ENCODE measurements at places on chromosomes 7 and 10.
A peak's percentile ranks its signal among the peaks of the same experiment; 100 is the strongest.

- no peak for DNase-seq
These were observed 48.7 kb downstream of the KCNMA1 start for GRCh38 chr10:77588886-77589285.

DNA sequence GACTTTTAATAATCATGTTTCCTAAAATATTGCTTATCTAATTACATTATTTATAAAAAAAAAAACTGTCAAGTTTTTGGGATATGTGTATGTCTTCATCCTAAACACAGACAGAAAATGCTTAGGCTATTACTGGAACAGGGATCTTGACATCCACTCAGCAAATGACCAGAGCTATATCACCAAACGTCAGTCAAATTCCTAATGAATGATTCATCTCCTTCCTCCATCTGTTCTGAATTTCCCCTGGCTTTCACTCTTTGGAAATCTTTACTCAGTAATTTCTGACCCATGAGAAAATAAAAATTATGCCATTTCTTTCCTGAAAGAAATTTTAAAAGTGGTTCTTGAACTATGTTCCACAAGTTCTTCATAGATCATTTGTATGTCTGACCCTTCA is 552.4 kb upstream of the KCND2 start:
- DNase-seq = no peak

GRCh38 chr10:70786799-70787415 is 1.7 kb upstream of the TBATA start:
- no peak for DNase-seq

- no peak for DNase-seq
These were observed 126.5 kb upstream of the CHRM2 start for GRCh38 chr7:136741941-136742340.

GRCh38 chr10:32661346-32661745 is 215.4 kb downstream of the CCDC7 start:
- DNase-seq = no peak

- no peak for DNase-seq
These were observed 410.4 kb downstream of the INHBA start for GRCh38 chr7:41292487-41292886.

DNA sequence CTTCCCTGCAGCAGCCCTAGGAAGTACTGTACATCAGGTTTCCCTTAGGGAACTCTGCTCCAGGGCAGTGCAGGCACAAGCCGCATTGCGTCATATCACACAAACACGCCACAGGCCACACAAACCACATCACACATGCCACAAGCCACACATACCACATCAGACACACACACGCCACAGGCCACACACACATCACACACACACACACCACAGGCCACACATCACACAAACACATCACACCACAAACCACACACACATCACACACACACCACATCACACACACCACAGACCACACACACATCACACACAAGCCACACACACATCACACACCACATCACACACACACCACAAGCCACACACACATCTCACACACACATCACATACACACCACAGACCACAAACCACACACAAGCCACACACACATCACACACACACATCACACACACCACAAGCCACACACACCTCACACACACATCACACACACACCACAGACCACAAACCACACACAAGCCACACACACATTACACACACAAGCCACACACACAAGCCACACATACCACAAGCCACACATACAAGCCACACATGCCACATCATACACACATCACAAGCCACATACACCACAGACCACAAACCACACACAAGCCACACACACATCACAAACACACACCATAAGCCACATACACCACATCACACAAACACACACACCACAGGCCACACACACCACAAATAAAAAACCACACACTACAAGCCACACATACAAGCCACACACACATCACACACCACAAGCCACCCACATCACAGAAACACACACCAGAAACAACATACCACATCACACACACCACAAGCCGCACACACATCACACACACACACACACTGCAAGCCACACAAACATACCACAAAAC is 53.4 kb downstream of the TMEM209 start:
- no peak for DNase-seq

GRCh38 chr10:114990586-114990985 is 52.6 kb downstream of the TRUB1 start:
- no peak for DNase-seq

- DNase-seq = peak; percentile 13
These were observed 25.1 kb upstream of the SVOPL start for GRCh38 chr7:138726288-138726687.

DNA sequence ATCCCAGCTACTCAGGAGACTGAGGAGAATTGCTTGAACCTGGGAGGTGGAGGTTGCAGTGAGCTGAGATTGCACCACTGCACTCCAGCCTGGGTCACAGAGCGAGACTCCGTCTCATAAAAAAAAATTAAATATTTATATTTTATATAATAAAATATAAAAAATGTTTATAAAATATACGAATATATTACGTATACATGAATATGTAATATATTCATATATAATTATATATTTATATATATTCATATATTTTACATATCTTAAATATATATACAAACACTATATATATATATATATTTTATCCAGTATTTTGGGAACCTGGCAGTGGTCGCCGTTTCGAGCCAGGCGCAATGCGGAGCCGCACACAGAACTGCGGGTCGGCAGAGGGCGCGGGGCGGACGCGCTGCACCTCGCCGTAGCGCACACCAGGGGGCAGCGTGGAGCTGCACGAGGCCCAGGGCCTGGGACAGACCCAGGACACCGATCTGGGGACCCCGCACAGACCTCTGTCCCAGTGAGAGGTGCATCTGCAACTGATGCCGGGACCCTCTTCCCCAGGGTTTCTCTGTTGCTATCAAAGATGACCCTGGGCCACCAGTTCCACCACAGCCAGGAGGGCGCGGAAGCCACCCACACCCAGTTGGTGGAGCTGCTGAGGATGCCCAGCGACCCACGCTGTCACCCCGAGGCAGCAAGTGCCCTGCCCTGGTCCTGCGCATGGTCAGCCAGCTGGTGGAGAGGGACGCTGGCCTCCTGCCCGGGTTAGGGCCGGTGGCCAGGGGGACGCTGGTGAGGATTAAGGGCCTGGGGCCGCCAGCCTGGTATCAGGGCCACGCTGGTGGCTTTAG is 22.7 kb downstream of the AP5Z1 start:
- peak; percentile 89 for DNase-seq

DNA sequence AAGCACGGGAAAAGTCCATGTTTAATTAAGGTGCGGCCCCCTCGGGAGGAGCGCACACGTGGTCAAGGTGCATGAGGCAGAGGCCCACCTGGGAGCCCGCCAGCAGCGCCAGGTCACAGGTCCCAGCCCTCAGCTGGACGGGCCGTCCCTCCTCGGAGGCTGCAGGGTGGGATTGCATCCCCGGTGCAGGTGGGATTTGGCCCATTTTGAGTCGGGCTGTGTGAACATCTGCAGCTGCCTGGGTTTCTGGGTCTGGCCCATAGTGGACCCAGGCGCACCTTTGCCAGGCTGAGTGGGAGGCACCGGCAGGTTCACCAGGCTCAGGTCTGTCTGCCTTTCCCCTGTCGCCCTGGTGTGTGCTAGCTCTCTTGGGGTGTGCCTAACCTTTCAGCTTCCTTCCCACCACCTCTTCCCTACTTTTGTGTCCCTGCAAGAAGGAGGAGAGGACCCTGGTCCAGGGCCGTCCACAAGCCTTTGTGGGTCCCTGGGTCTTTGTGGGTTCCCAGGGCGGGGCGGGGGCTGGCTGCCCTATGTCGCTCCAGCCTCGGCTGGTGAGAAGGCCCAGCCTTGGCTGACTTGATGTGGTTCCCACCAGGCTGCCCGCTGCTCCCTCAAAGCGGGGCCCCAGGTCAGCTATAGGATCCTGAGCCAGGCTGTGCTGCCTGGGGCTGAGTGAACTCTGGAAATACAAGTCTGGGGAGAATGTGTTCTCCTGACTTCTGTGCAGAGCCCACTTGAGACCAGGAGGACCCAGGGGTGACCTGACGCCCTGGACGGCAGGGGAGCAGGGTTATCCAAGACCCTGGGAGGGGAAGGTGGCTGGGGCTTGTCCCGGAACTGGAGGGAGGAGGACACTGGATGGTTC is 186.7 kb upstream of the SHH start:
- no peak for DNase-seq

GRCh38 chr10:96267234-96267705 is 4.1 kb downstream of the BLNK start:
- no peak for DNase-seq

DNA sequence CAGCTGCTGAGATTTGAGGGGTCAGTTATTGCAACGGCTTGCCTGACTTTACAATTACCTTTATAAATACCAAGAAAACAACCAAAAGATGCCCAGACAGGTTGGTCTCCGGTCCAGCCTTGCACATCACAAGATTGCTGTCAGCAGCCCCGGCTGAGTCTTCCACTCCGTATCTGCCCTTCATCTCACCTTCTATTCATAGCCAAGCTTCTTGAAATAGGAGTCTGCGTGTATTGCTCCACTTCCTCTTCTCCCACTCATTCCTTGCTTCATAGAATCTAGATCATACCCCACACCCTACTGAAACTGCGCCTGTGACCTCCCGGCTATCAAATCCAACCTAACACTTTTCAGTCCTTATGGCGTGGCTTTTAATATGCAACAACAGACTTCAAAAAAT is 31.1 kb upstream of the USP6NL start:
- no peak for DNase-seq

GRCh38 chr10:60570272-60570865 is 180.7 kb upstream of the ANK3 start:
- no peak for DNase-seq

GRCh38 chr10:110461530-110461929 is 36.2 kb upstream of the DUSP5 start:
- no peak for DNase-seq

DNA sequence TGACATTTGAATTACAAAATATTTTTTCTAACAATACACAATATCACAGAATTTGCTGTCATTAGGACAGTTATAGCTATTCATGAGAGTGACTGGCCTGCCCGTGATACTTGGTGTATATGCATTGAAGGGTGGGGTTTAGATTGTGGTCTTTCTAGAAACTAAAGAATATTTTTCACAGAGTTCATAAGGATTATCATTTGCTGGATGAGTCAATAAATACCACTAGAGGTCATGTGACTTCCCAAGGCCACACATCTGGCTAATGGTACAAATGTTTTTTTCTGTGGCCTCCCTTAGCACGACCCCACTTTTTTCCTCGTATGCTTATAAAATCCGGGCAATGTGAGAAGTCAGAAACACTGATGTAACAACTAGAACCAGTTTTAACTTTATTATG is 5.2 kb downstream of the OPTN start:
- no peak for DNase-seq

DNA sequence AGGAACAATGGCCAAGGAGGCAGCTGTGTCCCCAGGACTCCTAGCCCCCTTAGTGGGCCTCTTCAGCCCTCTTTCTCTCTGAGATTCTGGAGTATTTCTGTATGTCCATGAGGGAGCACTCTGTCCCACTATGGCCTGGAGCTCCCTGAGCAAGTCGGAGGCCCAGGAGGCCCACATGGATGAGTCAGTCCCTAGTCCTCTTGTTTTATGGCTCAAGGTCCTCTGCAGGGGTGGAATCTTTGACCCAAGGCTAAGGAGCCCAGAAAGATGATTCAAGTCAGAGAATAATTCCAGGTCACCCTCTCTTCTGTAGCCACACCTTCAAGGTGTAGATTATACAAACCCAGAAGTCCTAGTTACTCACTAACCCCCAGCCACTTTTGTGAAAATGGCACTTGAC is 125.6 kb downstream of the PLXNA4 start:
- DNase-seq = no peak

DNA sequence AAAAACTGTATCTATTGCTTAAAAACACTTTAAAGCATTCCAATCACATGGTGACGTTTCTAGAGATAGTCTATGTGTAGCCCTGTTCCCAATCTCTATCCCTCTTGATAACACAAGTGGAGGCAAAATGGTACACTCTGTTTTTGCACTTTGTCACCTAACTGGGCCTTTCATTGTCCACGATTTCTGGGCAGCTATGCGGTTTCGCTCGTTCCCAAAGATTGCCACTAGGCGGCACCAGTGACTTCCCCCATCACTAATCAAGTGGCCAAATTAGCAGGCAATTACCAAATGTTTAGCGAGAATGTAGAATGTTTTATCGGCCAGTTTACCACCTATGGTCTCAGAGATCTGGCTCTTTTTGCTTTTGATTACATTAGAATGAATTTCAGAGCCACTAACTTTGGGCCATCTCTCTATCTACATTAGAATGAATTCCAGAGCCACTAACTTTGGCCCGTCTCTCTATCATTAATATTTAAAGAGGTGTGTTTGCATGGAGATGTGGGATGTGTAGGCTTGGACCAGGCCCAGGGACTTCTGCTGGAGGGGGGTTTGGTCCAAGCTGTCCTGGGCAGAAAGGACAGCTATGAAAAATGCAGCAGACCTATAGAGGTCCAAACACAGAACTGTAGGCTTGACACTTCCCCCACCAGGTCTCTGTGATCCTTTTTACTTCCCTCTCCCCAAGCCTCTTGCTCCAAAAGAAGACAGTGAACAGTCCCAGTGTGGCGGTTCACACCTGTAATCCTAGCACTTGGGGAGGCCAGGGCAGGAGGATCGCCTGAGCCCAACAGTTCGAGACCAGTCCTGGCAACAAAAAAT is 90.1 kb downstream of the EPC1 start:
- peak; percentile 37 for DNase-seq

DNA sequence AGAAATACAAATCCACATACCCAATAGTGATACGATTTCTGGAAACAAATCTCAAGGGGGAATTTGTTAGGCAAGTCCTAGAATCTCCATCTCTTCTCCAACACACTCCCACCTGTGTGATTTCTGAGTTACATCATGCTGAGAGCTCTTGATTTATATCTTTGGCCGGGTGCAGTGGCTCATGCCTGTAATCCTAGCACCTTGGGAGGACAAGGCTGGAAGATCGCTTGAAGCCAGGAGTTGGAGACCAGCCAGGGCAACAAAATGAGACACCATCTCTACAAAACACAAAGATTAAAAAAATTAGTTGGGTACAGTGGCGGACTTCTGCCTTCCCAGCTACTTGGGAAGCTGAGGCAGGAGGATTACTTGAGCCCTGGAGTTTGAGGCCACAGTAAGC is 1.5 kb upstream of the MTPN start:
- DNase-seq = no peak

DNA sequence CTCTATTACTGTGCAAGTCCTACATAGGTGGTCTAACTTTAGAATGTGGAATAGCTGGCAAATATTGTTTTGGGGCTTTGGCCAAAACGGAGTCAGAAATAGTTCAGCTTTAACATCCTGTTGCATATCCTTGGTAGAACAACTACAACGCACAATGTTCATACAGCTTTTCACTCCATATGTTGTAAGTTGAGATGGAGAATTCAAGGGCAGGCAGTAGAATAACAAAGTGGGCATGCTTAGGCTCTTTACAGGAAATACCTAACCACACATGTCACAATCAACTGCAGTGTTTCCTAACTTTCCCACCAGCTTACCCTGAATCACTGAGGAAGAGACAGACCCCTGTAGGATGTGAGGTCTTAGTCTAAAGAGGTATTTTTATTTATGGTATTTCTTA is 122.3 kb downstream of the PPP1R3A start:
- no peak for DNase-seq

GRCh38 chr10:117175215-117175900 is 21.9 kb upstream of the KCNK18 start:
- no peak for DNase-seq

Measured in GM12891 (cell line).